ENCODE measurements at places on chromosomes 3 and 15.

GRCh38 chr15:36778531-36778930 lies 199.1 kb downstream of the CDIN1 start:
- no peak for DNase-seq

DNA sequence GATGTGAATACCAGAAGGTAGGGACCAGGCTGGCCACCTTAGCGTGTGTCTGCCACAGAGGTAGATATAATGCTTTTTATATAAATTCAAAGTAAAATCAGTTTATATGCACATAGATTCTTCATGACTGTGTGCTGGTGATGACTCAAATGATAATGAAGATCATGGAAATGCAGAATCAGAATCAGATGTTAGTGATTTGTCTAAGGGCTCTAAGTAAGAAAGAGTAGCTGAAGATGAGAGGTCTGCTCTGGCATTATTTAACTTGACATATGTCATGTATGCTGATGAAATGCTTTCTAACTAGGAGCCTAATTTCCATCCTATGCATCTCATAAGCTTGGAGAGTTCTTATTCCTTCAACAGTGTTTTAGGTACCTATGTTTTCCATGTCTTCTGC lies 50.3 kb upstream of the DPH6 start:
- no peak for DNase-seq

DNA sequence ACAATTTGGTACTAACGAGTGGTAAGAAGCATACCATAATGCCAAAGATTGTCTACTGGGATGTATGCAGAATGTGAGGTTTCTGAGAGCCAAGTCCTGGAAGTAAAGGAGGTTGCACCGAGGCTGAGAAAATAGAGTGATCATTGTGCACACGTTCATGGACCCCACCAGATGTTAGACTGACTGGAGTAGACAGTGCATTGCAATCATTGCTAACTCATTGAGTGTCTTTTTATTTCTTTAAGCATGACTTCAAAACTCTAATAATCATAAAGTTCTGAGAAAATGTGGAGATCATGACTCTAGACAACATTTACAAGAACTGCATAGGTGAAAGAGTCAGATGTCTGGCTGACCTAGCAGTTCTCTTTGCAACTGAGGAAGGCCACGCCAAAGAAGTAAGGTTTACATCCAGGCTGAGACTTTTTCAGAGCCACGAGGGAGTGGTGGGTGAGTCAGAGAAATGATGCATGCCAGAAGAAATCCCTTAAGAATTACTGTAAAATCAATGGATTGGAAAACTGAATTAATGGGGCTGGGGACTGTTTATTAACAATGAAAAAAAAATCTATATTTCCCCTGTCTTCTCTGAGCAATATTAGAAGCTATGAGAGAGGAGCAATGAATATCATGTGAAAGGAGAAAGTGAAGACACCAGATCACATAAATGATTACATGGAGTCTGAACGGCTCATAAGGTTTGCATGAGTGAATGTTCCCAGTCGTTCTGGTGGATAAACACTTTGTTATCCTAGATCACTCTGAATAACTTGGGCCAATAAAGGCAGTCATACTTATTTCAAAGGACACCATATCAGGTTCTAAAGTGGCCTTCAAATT lies 76.0 kb upstream of the SLC25A26 start:
- DNase-seq, result no peak

DNA sequence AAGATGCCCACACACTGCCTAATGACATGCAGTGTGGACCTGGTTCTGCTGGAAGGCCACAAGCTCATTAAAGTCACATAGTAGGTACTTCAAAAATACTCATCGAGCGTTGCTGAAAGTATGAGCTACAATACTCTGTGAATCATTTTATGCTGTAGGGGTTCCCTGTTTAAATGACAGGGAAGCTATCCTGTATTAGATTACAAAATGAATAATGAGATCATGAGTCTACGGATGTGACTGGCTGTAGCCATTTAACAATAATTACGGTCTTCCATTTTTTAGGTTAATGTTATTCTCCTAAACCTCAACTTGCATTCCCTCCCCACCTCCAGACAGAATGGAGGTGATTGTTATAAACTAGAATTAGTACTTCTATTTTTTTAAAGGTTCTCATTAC lies 128.2 kb upstream of the FAM3D start:
- DNase-seq, result no peak

DNA sequence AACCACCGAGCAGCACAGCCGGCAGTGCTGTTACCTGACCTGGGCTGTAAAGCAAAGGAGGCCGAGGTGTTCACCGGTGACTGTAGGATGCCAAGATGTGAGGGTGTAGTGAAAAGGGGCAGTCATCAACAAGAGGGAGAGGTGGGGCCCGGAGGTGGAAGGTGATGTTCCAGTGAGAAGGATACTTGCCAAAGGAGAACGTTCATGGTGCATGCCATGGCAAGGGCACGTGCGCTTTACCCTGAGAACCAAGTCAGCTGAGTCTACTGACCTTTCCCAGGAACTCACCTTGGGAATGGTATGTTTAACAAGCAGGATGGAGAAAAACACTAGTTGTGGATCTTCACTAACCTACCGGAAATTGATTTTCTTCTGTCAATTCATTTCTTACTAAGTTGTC lies 211.1 kb downstream of the PDZRN3 start:
- no peak for DNase-seq

- DNase-seq, result no peak
Observed at GRCh38 chr3:186487819-186488218, 56.4 kb downstream of the CRYGS start.

GRCh38 chr3:180382638-180383180 lies 219.3 kb upstream of the TTC14 start:
- no peak for DNase-seq

- no peak for DNase-seq
Observed at GRCh38 chr15:101489237-101489598, 289 bp downstream of the PCSK6 start.

DNA sequence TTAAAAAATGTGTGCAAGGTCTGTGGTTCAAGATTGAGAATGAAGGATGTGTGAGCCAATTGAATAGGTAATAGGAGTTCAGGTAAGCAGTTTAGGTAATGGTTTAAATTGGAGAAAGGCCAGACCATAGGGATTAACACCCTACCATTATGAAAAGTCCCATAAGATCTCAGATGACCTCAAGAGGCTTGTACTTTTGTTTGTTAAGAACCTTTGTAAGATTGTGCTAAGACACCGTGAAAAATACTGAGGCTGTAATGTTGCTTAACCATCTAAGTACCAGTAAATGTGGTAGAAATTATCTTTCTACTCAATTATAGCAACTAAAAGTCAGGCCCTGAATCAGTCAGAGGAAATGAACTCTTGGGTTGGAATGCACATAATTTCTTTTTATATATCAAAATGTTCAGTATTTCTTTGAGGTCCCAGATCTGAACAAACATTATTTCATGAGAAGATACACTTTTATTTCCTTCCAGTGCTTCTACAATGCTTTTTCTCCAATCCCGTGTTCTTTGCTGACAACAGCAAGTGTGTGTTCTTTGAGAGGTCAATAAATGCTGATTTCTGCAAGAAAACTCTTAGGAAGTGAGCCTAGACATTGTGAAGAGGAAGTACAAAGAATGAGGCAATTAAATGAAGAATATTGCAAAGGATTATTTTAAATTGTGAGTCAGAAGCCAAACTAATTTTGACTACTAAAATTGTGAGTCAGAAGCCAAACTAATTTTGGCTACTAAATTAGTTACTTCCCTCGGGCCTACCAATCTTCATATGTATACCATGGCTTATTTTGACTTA lies 66.4 kb downstream of the TCF12 start:
- DNase-seq, result no peak

- DNase-seq, result no peak
Observed at GRCh38 chr3:109161487-109162123, 25.1 kb downstream of the C3orf85 start.

DNA sequence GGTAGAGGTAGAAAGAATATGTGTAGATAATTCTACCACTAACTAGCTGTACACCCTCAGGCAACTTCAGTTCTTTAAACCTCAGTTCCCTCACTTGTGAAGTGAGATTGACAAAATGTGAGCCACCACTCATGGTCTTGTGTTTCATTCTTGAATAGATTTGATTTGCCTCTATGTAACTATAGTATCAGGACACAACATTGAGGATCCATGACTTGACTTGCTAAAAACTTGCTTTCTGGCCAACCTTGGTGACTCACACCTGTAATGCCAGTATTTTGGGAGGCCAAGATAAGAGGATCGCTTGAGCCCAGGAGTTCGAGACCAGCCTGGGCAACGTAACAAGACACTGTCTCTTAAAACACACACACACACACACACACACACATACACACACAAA lies 115.8 kb upstream of the FLNB start:
- no peak for DNase-seq

GRCh38 chr15:69552057-69552815 lies 99.6 kb downstream of the RPLP1 start:
- no peak for DNase-seq

DNA sequence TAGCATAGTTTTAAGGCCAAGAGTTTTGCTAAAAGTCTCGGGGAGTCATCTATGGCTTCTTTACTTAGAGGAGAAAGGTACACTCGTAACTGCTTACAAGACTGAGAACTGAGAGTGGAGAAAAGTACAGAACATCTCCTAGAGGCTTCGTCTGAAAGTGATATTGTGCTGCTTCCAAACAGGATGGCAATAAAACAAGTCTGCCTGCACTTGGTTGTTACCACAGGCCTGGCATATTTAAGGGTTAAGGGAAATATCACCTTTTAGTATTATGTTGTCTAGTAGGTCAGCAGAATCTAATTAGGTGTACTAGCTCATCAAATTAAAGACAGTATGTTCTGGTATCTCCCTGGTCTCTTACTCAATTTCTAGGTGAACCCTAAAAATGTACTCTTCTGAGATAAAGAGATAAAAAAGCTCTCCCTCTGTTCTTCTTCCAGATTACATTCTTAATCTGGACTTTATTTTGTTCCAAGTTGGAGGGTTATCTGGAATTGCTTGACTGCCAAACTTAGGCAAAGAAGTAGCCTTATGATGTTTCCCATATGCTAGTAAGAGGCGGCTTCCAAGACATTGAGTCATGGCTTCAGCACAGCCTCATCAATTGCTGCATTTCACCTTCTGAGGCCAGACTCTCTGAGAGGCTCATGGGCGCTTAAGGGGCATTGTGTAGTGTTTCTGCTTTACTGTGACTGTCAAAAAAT lies 181.3 kb downstream of the LSAMP start:
- no peak for DNase-seq

DNA sequence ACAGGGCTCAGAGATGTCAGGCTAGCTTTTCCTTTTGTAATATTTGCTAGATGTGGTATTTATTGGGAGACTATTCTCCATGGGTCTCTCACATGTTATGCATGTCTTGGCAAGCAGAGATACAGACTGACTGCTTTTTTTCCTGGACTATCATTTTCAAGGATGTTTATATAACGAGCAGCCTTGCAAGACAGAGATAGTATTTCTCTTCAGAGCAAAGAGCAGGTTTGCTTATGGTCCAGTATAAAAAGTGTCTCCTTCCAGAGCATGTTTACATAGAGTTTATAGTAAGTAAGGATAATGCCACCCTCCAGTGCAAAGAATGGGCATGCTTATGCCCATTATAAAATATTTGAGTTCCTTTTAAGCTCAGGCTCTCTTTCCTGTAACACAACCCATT lies 24.6 kb downstream of the GTF2E1 start:
- no peak for DNase-seq

DNA sequence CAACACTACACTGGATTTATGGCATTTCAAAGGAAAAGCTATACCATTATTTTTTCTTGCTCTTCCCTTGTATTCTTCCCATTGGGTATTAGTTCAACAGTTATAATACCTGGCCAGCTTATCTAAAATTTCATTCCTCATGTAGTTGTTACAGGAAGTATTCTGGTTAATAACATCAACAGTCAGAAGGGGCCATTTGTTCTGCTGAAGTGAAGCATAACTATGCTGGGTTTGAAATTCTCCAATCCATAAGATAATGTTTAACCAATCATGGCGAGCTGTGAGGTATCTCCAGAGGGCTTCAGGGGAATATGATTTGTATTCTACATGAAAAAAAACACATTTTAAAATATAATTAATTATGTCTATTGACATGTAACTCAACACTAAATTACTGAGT lies 43.4 kb downstream of the SPG11 start:
- no peak for DNase-seq

GRCh38 chr3:38001456-38002081 lies 11.0 kb downstream of the VILL start:
- no peak for DNase-seq

- DNase-seq, result no peak
Observed at GRCh38 chr3:142941373-142942123, 21.9 kb downstream of the PAQR9 start.

DNA sequence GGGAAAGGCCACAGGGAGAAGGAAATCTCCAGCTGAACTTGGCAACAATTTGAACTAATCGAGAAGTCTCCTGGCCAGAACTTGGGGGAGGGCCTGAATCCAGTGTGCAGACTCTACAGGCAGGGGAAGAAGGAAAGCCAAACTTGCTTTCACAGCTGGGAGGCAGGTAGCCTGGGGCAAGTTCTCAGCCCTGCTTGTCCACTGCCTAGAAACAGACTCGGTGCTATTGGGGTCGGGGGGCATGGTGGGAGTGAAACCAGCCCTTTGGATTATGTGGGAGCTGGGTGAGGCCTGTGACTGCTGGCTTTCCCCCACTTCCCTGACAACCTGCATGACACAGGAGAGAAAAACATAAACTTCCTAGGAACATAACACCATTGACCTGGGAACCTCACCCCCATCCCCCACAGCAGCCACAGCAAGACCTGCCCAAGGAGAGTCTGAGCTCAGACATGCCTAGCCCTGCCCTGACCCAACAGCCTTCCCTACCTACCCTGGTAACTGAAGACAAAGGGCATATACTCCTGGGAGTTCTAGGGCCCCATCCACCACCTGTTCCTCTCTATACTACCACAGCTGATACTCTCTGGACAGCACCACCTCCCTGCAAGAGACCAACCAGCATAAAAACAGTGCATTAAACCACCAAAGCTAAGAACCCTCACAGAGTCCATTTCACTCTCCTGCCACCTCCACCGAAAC lies 103.7 kb upstream of the MNS1 start:
- DNase-seq, result no peak

DNA sequence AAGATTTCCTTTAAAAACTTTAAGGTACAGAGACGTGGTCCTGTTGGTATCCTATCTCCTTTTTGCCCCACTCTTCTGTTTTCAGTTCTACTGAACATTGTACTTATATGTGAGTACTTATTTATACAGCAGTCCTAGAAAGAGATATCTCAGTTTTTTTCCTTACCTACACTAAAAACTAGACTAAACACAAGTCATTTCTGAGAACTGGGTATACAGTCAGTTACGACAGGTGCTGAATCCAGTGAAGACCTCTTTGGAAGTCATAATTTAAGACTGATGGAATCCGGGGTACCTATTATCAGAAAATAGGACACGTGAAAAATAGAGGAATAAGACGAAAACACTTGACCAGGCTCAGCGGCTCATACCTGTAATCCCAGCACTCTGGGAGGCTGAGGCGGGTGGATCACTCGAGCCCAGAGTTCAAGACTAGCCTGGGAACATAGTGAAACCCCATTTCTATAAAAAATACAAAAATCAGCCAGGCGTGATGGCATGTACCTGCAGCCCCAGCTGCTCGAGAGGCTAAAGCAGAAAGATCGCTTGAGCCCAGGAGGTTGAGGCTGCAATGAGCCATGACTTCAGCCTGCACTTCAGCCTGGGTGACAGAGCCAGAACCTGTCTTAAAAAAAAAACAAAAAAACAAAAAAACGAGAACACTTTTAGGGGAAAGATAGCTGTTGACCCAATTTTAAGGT lies 76.3 kb downstream of the KLHL25 start:
- DNase-seq, result no peak
